ENCODE measurements at places on chromosomes 5 and 9.
A peak's percentile ranks its signal among the peaks of the same experiment; 100 is the strongest.

- DNase-seq, result no peak
Observed at GRCh38 chr5:178280631-178281030, 48.0 kb upstream of the PHYKPL start.

GRCh38 chr9:114308361-114308950 is 14.4 kb upstream of the ORM1 start:
- no peak for DNase-seq

DNA sequence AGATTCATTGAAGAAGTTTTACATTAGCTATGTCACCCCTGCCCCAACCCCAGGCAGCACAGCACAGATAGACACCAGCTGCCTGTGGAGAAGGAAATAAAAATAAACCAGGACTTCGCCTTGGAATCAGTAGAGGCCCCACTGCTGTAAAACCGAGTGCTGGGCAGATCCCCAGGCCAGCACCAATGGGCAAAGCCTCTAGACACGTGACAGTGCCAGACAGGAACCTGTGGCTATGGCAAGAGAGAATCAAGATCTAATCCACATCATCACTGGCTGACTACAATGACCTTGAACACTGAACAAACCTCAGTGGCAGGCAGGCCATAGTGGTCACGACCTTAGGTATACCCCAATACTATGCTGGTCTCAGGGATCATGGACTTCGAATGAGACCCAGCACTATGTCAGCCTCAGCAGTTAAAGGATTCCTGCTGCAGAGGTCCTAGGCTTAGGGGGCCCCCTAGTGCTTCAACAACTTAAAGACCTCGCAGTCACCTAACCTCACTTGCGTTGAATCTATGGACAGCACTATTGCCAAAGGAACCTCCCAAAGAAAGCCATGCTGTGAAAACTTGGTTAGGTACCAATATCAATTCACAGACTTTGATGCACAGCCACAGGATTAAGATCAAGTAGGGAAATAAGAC is 2118.6 kb upstream of the C9orf72 start:
- no peak for DNase-seq

DNA sequence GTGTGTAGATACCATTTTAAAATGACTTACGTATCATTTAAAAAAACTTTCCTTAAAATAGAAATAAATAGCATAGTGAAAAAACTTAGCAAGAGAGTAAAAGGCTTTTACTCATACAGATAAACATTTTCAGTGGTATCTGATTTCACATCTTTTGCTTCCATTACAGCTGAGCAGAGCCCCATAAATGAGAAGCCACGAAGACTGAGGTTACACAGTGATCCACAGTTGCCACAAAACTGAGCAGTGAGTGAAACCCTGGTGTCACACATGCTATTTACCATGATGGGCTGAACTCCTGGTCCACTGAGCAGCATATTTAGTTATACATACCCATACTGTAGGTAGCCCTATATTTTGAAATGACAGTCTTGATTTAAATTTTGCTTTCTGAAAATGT is 401.2 kb downstream of the KIAA0825 start:
- no peak for DNase-seq

DNA sequence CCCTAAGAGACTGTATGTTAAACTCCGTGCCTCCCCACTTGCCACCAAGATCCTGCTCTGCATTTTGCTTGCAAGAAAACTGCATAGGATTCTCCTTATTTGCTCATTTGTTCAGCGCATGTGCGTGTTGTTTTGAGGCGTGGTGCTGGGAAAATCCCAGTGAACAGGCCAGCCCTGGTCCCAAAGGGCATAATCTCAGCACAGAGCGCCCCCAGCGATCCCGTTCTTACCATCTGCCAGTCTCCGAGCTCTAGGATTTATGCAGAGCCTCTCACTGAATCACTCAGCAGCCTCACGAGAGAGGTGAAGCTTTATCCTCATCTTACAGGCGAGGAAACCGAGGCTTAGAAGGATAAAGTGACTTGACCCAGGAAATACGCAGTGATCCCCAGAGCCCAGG is 11.5 kb downstream of the PRRX2 start:
- DNase-seq, result no peak

- peak; percentile 51 for DNase-seq
Observed at GRCh38 chr5:158234323-158235158, 375.6 kb upstream of the CLINT1 start.

Measured in DMS153 (cell line).